GM23248 (cell line): ENCODE measurements at places on chromosomes 4 and X.

- DNase-seq = no peak
These were observed 68.3 kb upstream of the WDR17 start for GRCh38 chr4:175997291-175997690.

DNA sequence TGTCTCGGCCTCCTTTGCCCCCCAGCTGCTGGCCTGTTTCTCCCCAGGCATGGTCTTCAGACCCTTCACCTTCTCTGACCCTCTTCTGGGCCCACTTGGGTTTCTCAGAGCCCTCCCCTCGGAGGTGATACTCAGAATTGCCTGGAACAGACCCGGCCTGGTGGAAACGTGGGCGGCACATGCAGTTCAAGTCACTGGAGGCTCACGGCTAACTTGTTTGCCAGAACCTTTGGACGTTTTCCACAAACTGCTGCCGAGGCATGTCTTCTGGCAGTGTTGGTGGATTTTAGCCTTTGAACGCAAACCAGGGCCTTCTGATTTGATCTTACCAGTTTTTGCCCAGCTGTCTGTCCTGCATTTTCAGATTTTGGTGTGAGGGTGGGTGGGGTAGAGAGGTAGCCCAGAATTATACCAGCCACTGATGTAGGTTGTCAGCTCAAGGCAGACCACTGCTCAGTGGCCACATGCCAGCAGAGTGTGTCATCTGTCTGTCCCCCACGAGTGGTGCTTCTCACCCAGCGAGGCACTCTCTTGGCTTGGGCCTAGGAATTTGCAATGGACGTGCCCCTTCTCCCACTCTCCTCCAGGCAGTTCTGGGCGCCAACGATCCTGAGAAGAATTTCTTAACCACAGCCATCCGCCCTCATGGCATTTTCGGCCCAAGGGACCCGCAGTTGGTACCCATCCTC lies 32.5 kb upstream of the ZNF185 start:
- DNase-seq = no peak

GRCh38 chr4:98522636-98523395 lies 135.6 kb downstream of the TSPAN5 start:
- DNase-seq = peak; percentile 93

- DNase-seq = peak; percentile 80
These were observed 367.4 kb downstream of the UNC5C start for GRCh38 chr4:95181243-95181995.

- DNase-seq = peak; percentile 40
These were observed 29.3 kb upstream of the SCOC start for GRCh38 chr4:140344101-140344500.

DNA sequence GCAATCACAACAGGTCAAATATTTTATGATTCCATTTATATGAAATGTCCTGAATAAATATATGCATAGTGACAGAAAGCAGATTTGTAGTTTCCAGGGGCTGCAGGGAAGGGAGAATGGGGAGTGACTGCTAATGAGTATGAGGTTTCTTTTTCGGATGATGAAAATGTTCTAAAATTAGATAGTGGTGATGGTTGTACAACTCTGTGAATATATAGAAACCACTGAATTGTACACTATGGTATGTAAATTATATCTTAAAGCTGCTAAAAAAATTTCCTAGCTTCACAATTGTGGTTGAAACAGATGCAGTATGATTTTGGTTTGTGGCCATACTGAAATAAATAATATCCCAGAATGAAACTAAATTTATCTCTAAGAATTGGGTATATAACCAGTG lies 12.9 kb upstream of the IL2 start:
- DNase-seq = no peak

DNA sequence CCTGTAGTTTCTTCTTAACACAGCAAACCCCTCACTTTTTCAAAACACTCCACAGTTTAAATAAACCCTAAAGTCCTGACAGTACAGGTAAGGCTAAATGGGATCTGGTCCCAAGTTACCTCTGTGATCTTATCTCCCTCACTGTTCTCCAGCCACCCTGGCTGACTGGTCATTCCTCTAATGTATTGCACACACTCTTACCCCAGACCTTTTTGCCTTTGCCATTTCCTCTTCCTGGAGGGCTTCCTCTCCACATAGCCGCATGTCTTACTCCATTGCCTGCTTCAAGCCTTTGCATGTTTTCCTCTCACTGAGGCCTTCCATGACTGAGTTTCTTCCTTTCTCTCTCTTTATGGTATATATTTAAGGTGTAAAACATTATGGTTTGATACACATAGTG lies 19.5 kb upstream of the ANXA3 start:
- DNase-seq = no peak

- DNase-seq = peak; percentile 60
These were observed 274.8 kb upstream of the TENM3 start for GRCh38 chr4:181968371-181968770.

GRCh38 chrX:335758-336155 lies 17.2 kb upstream of the GTPBP6 start:
- DNase-seq = no peak

- no peak for DNase-seq
These were observed 1274.7 kb downstream of the ADGRL3 start for GRCh38 chr4:62474802-62475201.

- DNase-seq = peak; percentile 19
These were observed 101.6 kb downstream of the PDE5A start for GRCh38 chr4:119526786-119527550.

- DNase-seq = peak; percentile 53
These were observed 181.7 kb downstream of the AR start for GRCh38 chrX:67725471-67725870.

DNA sequence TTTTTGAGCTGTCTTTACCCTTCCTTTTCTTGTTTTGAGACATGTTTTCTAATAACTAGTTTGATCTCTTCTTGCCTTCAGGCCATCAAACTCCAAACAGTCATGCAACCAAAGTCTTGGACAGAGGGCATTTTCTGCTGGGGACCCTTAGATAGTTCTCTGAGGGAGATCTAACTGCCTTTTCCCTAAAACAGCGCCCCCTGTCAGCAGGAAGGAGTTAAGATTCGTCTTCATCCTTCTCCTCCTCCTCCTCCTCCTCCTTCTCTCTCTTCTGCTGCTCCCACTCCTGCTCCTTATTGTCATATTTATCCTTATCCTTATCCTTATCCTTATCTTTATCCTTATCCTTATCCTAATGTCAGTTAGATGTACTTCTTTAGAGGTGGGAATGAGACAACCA lies 417.2 kb downstream of the TRAM1L1 start:
- no peak for DNase-seq

- no peak for DNase-seq
These were observed 339.9 kb upstream of the NOCT start for GRCh38 chr4:138675685-138676084.

GRCh38 chr4:85180533-85180932 lies 214.0 kb upstream of the WDFY3 start:
- DNase-seq = no peak

GRCh38 chr4:54001668-54002365 lies 62.6 kb downstream of the CHIC2 start:
- DNase-seq = no peak

DNA sequence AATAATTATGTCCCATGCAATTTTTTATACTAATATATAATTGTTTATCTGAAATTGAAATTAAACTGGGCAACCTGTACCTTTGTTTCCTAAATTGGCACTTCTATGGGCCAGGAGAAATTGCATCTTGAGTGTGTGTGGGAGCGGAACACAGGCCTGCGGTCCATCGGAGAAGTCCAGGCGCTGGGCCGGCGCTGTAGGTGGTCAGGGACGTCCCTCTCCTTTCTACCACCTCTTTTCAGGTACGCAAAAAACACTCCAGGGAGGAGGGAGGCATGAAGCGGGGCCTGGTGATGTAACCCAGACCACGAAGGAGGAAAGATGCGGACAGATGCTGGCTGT lies 717 bp downstream of the MGAT4D start:
- no peak for DNase-seq
